Hindlimb muscle (tissue), 1 donor: ENCODE measurements at places on chromosomes 5 and 9.

- no peak for DNase-seq
These were observed 48.2 kb downstream of the ABCA1 start for GRCh38 chr9:104879555-104880309.

DNA sequence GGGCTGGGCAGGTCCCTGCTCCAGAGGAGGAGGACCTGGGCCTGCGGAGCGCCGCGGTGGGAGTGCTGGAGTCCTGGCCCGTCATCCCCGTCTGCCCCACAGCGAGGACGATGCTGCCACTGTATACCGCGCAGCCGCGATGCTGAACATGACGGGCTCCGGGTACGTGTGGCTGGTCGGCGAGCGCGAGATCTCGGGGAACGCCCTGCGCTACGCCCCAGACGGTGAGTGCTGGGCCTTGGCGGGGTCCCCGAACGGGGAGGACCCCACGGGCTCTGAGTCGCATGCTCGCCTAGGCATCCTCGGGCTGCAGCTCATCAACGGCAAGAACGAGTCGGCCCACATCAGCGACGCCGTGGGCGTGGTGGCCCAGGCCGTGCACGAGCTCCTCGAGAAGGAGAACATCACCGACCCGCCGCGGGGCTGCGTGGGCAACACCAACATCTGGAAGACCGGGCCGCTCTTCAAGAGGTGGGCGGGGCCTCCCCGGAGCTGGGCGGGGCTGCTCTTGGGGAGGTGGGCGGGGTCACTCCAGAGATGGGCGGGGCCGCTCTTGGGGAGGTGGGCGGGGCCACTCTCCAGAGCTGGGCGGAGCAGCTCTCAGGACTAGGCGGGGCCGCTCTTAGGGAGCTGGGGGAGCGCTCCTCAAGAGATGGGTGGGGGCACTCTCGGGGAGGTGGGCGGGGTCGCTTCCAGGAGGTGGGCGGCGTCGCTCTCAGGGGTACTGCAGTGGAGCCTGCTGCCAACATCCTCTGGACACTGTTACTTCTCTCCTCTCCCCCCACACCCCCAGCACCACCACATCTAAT is 13.1 kb downstream of the LRRC26 start:
- DNase-seq = no peak

DNA sequence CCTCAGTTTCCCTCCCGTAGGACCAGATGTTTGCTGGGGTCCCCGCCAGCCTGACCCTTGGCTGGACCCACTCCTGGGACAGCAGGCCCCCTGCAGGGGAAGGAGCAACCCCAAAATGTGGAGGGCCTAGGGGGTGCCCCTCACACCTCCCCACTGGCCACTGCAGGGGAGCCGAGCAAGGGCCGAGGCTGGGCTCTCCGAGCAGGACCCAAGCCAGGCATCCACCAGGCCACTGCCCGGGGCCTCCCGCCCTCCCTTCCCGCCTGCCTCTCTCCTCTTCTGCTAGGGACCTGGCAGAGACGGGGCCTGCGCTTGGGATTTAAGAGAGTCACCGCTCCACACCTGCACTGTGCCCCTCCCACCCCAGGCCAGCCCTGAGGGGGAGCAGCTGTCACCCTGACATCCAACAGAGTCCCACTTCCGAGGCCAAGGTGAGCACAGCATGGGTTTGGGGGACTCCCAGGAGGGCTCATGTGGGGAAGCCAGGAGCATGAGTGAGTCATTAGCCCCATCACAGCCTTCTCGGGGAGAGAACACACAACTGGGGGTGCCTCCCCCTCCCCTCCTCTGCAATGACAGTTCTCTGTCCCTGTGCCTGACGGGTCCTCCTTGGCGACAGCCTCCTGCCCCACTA is 15.8 kb downstream of the SOHLH1 start:
- no peak for DNase-seq

DNA sequence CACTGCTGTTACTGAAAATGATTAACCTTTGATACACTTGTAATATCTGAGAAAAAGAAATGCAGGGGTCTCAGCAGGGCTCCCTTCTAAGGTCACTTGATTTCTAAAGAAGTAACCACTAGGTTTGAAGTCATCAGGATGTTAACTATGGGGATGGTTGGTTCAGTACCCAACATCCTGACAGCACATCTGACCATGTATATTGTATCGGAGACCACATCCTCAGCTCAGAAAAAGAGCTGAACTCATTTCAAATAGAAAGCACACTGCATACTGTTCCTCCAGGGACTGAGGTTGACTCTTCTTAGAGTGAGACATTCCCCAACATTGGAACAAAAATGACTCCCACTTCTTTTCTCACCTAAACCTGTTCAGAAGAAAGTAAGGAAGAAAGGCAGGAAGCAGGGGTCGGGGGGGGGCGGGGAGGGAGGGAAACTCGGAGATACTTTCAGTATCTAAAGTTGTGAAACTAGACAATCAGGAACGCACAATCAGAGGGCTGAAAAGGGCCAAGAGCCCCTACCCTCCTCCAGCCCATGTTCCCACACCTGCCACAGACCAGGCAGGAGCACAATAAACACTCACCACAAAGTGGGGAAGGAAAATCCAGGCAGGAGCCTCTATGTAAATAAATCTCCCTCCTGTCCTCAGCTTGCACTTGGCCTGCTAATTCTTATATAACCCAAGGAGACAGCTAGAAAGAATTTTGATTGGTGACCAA is 730 bp upstream of the GZMA start:
- no peak for DNase-seq

DNA sequence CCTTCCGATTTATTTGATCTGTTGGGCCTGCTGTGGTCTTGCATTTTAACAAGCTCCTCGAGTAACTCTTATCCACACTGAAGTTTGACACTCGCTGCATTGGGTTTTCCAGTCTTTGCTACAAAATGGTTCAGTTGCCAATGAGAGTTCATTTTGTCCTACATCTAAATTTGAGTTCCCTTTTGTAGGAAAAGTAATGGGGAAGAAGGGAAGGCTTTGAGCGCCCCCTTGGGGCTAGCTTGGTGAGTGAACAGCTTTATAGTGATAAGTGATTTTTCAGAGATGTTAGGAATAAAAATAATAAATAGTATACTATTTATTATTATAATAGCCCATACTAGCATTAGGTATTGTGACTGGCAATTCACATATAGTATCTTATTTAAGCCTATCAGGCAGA is 89.9 kb upstream of the GNAQ start:
- peak; percentile 47 for DNase-seq

DNA sequence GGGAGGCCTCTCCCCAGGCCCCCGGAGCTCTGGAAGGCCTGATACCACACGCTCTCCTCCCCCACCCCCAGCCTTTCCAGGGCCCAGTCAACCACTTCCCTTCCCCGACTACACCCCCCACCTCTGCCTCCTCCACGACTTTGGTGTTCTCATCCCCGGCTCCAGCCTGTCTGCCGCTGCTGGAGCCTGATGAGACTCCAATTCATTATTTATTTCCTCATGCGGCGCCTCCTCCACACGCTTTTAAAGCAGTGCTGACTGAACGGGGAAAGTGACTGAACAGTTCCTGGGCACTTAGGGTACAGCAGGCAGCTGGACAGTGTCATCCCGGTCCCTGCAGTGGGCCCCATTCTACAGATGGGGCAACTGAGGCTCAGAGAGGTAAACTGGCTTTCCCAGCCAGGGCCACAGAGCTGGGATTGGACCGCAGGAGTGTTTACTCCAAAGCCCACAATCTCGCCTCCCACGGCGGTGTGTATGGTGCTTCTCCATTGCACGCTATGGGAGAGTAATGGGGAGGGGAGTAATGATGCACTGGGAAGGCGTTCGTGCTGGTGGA is 15.9 kb upstream of the RPL26L1 start:
- DNase-seq = peak; percentile 46

DNA sequence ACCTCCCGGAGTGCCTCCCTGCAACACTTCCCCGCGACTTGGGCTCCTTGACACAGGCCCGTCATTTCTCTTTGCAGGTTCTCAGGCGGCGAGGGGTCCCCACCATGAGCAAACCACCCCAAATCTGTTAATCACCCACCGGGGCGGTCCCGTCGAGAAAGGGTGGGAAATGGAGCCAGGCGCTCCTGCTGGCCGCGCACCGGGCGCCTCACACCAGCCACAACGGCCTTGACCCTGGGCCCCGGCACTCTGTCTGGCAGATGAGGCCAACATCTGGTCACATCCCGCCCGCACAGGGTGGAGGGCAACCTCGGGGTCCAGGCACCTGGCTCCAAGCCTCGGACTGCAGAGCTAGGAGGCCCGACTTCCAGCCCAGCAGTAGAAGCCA is 776 bp upstream of the TERT start:
- DNase-seq = no peak

DNA sequence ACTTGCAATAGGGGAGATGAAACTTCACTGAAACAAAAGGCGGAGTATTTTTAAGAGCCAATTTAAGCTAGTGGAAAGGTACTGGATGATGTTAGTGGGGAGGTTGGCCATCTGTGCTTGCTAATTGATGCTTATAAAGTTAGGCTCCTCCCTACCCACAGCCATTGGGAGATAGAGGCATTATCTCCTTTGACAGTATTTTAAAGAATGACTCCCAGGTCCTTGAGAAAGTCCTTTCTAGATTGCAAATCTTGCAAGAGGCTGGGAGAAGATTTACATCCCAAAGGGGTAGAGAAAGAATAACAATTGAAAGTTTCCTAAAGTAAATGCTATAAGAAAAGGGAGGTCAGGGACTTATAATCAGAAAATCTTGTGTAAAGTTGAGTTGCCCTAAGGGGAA is 282.6 kb downstream of the BRINP1 start:
- no peak for DNase-seq

- DNase-seq = no peak
These were observed 470.6 kb downstream of the PRDM9 start for GRCh38 chr5:23977997-23978396.

DNA sequence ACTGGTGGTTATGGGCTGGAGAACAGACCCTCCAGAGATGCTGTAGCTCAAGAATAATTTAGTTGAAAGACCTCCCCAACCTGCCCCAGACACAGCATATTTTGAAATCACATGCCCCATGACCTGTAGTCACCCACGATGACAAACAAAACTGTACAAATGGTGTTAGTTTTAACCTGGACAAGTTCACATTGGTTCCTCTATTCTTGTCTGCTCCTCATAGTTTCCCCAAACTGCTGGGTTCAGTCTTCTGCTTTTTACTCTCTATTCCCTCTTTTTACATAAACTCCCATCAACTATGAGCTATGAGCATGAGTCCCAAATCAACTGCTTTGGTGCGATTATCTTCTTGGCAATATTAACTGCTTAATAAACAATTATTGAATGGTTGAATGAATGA is 365.3 kb upstream of the CLINT1 start:
- no peak for DNase-seq

- no peak for DNase-seq
These were observed 111.5 kb upstream of the CCNH start for GRCh38 chr5:87524217-87524616.
